A549 (cell line): ENCODE measurements at places on chromosomes 6 and 20. TPM values are rescaled to one million over a fixed set of nuclear protein-coding genes. Genes with fewer than 3 reads are reported as not detected.

IRF4 gene
- 0.03 TPM in 2 of 3 replicates, not detected in the other for polyA plus RNA-seq

- no peak for DNase-seq
Observed at GRCh38 chr20:63315240-63315689, 22.3 kb downstream of the COL20A1 start.

GRCh38 chr20:16263582-16263981, 309.7 kb downstream of the KIF16B start:
- DNase-seq = no peak

DNA sequence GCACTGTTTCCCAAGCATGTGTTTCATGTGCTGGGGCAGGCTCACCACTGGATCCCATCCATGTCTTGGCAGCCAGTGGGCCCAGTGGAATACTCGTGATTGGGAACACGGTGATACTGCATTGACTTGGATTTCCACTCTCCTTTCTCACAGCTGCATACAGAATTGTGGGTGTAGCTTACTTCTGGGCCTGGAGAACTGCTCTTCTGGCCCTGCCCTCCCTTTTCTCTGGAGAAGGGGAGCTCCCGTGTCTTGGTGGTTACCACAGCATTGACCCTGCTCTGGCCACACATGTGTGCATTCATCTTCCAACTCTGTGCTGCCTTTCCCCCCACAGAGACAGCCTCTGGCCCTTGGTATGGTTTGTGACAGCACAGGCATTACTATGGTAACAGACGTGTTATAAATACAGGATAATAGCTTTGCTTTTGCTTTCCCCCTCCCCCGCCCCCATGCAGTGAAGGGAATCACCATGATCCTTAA, 21.6 kb downstream of the SOBP start:
- no peak for DNase-seq
